H1 (cell line): ENCODE measurements at places on chromosomes 12 and 14. TPM values are rescaled to one million over a fixed set of nuclear protein-coding genes. Genes with fewer than 3 reads are reported as not detected.

The DTX3 gene
- 41.8 and 43.4 TPM in 2 replicates for total RNA-seq

The AICDA gene
- total RNA-seq = not detected in 2 replicates

The PLEKHD1 gene
- 0.48 and 0.67 TPM in 2 replicates for total RNA-seq

The FGF6 gene
- total RNA-seq = not detected in 2 replicates

The DPPA3 gene
- 1.2 and 1.6 TPM in 2 replicates for total RNA-seq

GRCh38 chr12:7695566-7696197 is at the start of gene GDF3:
Gene GDF3, minus strand, starts transcription at chr12:7695775. Its CDS starts 47 bp downstream, at chr12:7695728.
- DNase-seq = no peak
